ENCODE measurements at places on chromosomes 12 and 14.

GRCh38 chr14:73602994-73603393, 9.3 kb upstream of the ACOT6 start:
- DNase-seq, result no peak

GRCh38 chr14:68892961-68893360, 86.1 kb downstream of the ACTN1 start:
- no peak for DNase-seq

GRCh38 chr12:68539615-68539952, 71.1 kb upstream of the RAP1B start:
- DNase-seq, result no peak

- DNase-seq, result peak; percentile 81
Measured at GRCh38 chr12:6774499-6775062, 2.3 kb downstream of the LAG3 start.

DNA sequence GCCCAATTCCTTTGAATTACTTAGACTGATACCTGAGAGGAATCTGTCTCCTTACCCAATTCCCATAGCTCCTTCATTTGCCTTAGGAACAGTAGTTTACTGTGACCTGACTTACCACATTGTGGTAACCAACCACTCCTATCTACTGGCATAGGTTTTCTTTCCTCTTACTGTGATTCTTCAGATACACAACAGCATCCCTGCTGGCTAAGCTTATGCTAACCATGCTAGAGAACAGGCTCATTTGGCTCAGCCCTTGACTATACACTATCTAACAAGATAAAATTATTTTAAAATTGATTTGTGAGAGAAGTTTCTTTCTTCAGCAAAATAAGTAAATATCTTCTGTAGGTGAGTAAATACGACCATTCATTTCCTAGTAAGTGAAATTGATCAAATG, 320.4 kb upstream of the DDHD1 start:
- no peak for DNase-seq

GRCh38 chr12:109255377-109255776, 53.7 kb downstream of the FOXN4 start:
- DNase-seq, result no peak

GRCh38 chr12:12195081-12195480, 71.8 kb downstream of the LRP6 start:
- no peak for DNase-seq

DNA sequence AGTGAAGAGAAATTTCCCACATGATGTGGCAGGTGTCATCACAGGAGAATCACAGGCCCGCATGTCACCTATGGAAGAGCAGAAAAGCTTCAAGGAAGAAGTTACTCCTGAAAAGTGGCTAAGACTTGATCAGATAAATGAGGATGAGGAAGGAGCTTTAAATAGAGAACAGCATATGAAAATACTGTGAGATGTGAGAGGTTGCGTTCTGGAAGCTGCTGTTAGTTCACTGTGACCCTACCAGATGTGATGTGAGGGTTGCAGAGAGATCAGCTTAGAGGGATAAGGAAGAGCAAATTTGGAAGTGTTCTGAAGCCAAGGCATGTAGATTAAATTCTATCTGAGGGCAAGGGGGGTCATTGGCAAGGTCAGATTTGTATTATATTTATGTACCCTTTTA, 17.1 kb downstream of the ERP27 start:
- no peak for DNase-seq

DNA sequence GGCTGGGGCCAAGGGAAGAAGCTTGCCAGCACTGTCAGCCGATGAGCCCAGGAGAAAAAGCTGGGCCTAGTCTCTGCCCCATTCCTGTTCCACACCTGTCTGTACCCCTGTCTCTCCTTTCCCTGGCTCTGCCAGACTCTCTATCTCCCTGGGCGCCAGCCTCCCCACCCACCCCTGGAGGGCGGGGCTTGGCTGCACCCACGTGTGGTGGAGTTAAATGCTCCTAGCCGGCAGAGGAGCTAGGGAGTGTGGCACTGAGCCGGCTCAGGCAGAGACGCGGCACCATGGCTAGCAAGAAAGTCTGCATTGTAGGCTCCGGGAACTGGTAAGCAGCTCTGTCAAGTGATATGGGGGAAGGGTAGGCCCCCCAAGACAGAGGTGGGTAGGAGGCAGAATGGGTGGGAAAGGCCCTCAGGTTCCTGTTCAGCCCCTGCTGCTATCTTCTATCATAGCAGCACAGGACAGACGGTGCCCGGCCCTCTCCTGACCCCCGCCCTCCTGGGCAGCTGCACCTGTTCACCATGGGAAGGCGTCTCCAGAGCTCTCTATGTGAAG, at the start of gene GPD1:
TSS of gene GPD1 (plus strand) at position 242 of the 555 bp plus-strand sequence. CDS start at position 285, 43 bp downstream.
- DNase-seq, result no peak

- DNase-seq, result no peak
Measured at GRCh38 chr12:7021956-7022355, 3.7 kb upstream of the LPCAT3 start.

- no peak for DNase-seq
Measured at GRCh38 chr14:45135156-45135555, 574 bp upstream of the FANCM start.

DNA sequence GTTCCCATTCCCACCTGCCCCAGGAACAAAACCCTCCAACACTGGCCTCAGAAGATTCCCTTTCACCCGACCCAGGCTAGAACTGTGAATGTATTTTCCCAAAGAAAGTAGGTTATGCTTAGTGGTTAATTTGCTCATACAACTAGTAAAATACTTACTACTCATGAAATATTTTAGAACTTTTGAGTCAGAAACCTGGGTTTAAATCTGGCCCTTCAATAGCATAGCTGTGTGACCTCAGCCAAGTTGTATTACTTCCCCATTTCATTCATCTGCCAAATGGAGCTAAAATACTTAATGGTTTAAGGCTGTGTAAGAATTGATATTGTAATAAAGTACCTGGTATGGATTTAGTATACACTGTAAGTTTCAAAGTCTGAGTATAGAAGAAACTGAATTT, 69.1 kb upstream of the DNM1L start:
- DNase-seq, result no peak

DNA sequence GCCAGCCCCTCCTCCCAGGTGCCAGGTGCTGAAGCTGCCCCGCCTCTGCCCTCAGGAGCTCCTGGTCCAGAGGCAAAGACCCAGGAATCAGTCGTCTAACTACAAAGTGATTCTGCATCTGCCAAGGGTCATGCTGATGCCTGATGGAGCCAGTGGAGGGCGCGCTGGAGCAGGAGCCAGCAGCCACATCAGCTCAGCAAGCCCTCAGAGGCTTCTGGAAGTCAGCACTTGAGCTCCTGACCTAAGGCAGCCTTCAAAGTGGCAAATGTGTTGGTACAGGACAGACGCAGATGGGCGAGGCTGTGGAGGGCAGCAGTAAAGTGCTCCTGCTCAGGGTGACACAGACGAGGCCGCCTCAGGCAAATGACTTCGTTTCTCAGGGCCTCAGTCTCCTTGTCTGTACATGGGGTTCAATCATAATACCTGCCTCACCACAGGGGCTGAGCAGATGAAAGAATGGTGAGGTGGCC, 10.9 kb downstream of the C12orf43 start:
- peak; percentile 50 for DNase-seq

- no peak for DNase-seq
Measured at GRCh38 chr14:67574806-67575205, 25.3 kb downstream of the PIGH start.

DNA sequence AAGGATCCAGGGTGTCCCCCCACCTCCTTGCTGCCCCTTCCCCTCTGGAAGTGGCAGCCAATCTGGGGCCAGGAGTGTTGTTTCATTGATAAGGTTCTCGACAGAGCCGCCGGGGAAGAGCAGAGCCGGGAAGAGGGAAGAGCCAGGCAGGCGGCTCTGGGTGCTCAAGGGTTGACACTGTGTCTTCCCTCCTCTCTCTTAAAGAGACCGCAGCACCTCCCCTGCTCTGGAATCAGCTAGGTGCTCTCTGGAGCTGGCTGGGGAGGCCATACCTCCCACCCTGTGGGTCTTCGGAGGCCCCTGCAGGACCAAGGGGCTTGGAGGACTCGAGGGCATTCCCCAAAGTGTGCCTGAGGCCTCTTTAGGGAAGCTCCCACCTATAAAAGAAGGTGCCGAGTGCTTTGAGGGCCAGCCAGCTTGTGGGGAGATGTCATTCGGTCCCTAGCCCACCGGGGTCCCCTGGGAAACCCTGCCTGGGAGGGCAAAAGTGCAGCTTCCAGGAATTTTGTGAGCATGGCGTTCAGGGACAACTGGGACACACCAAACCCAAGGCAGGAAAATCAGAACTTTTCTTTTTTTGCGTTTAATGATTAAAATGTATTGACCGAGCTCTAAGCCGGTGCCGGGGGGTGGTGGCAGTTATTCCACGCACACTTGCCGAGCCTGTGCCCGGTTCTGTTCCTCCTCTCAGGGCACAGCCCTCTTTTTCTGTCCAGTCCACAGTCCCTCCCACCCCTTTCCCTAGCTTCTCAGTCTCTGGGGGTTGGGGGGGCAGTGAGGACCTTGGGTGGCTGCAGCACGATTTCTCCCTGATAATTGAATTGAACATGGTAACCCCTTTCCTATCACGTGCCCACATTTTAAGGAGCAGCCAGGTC, 3.0 kb downstream of the SETD1B start:
- no peak for DNase-seq

GRCh38 chr14:31292937-31293616, 85.5 kb upstream of the HECTD1 start:
- DNase-seq, result no peak

- no peak for DNase-seq
Measured at GRCh38 chr14:98926801-98927200, 345.2 kb downstream of the BCL11B start.

DNA sequence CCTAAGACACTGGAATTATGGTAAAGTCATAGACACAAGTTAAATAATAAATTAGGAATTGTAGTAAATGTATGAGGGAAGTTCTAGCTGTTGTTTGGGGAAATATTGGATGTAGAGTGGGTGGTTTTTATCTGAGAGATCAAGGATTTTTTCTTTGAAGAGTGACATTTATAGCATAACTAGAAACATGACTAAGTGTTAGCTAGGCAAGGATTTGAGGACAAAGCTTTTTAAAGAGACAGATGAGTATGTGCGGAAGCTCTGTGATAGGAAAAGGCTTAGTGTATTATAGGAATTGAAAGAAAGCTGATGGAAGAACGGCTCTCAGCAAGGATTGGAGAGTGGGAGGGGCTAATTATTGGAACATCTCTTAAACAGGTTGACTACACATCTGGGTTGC, 24.5 kb downstream of the PDZRN4 start:
- DNase-seq, result no peak

- DNase-seq, result no peak
Measured at GRCh38 chr12:108268397-108268796, 70.7 kb downstream of the CMKLR1 start.
